HS-27A (cell line): ENCODE measurements at places on chromosomes 5 and 9.

GRCh38 chr5:150600616-150601490 is 39.6 kb upstream of the SYNPO start:
- DNase-seq: no peak

- DNase-seq: no peak
These were observed 122.2 kb downstream of the LHX2 start for GRCh38 chr9:124133727-124134126.

DNA sequence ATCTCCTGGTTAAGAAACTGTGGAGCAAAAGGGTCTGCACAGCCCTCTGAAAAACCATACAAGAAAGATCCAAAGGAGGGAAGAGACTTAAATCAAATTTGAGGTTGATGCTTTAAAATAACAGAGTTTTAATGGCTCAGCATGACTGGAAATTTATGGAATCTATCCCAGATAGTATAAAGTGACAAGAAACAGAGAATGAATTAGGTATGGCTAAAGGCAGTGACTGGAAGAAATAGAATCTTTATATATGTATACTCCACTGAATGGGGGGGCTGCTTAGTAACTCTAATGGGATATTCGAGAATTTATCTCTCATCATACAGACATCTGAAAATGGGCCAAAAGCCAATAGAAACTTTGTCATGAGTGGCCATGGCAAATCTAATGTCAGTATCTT is 17.6 kb upstream of the MOCS2 start:
- DNase-seq: no peak

DNA sequence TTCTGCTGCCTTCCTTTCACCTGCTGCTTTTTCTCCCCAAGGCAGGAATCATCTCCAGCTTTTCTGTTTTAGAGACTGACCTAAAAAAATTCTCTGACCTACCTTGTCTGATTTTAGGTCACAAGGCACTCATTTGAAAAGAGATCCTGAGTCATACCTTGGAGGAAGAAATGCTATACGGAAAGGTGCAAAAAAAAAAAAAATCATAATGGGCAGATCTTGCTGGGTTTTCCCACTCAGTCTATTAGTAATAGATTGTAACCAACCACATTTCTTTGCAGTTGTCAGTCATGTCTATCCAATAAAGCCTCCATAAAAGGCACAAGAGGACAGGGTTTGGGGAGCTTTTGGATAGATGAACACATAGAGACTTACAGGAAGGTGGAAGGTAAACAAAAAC is 70.0 kb downstream of the MTREX start:
- DNase-seq: no peak

GRCh38 chr5:3615217-3615616 is 19.6 kb downstream of the IRX1 start:
- no peak for DNase-seq

DNA sequence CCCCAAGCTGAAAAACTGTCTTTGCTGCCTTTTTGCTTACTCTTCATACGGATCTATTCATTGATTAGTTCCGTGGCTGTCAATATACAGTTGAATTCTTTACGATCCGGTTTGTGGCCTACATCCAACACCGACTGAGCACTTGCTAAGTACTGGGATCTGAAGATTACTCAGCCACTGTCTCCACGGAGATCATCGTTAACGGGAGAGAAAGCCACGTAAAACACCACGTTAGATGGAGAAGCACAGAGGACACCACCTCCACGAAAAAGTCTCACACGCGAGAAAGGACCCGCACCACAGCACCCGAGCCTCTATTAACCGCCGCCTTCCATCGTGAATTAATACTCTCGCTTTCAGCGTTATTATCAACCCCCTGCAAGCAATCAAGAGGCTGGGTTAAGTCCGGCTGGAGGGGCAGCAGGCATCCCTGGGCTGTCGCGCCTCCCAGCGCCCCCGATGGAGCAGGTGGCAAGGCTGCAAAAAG is 650 bp downstream of the ELP1 start:
- DNase-seq: peak; percentile 7

GRCh38 chr9:87519461-87519860 is 21.8 kb downstream of the DAPK1 start:
- DNase-seq: no peak

- DNase-seq: no peak
These were observed 106.9 kb upstream of the COL5A1 start for GRCh38 chr9:134534661-134535080.

DNA sequence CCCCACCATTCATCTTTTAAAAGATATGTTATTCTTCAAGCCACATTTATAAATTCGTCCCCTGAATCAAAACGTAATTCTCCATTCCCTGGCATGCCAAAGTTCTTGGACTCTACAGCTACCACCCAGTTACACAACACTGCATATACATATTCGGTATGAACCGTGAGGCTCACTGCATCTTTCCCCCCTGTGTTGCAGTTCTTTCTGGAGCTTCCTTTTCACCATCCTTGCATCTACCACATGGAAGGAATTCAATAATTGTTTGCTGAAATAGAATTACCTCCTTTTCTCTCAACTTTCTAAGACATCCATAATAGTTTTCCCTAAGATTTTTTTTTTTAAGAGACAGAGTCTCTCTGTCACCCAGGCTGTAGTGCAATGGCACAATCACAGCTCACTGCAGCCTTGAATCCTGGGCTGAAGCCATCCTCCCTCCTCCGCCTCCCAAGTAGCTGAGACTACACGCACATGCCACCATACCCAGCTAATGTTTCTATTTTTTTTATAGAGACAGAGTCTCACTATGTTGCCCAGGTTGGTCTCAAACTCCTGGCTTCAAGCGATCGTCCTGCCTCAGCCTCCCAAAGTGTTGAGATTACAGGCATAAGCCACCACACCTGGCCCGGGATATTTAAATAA is 3.3 kb downstream of the LPAR1 start:
- no peak for DNase-seq

- no peak for DNase-seq
These were observed 71.8 kb upstream of the TBC1D2 start for GRCh38 chr9:98327249-98327561.

GRCh38 chr5:155594270-155594669 is 580.7 kb downstream of the KIF4B start:
- DNase-seq: no peak

DNA sequence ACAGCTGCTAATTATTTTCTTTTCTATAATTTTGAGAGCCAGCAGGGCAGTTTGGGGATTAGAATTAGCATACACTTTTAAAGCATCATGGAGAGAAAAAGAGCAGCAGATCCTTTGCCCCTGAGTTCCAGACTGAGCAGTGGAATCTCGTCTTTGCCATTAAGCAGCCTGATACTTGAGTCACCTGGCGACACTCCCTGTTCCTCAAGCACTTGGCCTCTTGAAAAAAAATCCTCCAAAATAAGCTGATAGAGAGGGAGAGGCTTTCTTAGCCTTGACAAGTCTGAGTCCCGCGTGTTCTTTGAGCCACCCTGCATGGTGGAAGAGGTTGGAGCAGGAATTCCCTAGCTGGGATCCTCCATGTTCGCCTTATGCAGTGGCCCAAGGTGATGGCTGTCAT is 398.3 kb downstream of the IRX2 start:
- DNase-seq: no peak

- no peak for DNase-seq
These were observed 1097.8 kb upstream of the CDH18 start for GRCh38 chr5:21085791-21086190.

- no peak for DNase-seq
These were observed 1.5 kb downstream of the LTC4S start for GRCh38 chr5:179795049-179795862.

- no peak for DNase-seq
These were observed 7.0 kb downstream of the TBC1D9B start for GRCh38 chr5:179900711-179901110.

- DNase-seq: no peak
These were observed 124.1 kb upstream of the OTULINL start for GRCh38 chr5:14457476-14457875.

- DNase-seq: no peak
These were observed 30.4 kb downstream of the GLT6D1 start for GRCh38 chr9:135608999-135609317.

GRCh38 chr5:139470821-139471300 is at the start of gene SMIM33:
TSS of gene SMIM33 (plus strand) at chr5:139471004. CDS start at chr5:139471122, 118 bp downstream.
- DNase-seq: no peak

- no peak for DNase-seq
These were observed 456.0 kb downstream of the BNC2 start for GRCh38 chr9:16414451-16414850.

- no peak for DNase-seq
These were observed 1163.0 kb downstream of the TAF11L14 start for GRCh38 chr5:18797222-18797621.

- DNase-seq: no peak
These were observed at the start of gene SPINK1 for GRCh38 chr5:147831465-147831864. TSS of gene SPINK1 (minus strand) at chr5:147831671. CDS start at chr5:147831577, 94 bp downstream.

GRCh38 chr5:170121321-170121720 is 15.6 kb downstream of the FOXI1 start:
- DNase-seq: no peak

DNA sequence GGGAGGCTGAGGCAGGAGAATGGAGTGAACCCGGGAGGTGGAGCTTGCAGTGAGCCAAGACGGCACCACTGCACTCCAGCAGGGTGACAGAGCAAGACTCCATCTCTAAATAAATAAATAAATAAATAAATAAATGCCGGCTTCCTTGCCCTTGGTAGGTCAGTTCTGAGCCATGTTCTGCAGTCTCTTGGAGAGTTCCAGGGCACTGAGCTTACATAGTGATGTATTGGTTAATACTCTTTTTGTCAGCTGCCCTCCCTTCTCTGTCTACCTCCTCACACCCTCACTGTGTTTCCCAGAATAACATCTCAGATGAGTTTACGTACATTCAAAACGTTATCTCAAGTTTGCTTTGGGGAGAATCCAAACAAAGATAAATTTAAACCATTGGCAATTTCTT is 45.2 kb upstream of the FER start:
- DNase-seq: no peak

DNA sequence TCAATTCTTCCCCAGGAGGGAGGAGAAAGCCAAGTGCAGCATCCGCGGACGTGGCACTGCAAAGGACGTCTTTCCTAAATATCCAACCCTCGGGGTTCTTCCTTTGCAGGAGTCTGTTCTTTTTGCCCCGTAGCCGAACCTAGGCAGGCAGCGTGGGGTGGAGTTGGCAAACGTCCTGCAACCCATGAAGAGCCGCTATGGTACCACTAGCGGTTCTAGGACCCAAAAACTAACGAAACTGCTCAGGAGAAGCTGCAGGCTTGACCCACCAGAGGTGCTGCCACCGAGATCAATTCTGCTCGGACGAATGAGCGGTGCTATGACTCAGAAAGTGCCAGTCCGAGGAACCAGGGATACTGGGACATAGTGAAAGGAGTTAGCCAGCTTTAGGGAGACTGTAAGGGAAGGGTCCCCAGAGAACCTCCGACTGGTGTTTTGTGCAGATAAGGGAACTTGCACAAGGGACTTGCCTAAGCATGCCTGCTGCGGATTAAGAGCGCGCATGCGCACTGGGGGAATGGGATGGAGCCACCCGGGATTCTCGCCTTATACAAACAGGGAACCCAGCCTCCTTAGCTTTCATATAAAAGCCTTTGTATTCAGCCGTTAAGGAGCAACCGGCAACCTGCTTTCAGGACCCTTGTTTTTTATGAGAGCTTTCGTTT is 32.7 kb downstream of the ANXA2R start:
- DNase-seq: peak; percentile 84

DNA sequence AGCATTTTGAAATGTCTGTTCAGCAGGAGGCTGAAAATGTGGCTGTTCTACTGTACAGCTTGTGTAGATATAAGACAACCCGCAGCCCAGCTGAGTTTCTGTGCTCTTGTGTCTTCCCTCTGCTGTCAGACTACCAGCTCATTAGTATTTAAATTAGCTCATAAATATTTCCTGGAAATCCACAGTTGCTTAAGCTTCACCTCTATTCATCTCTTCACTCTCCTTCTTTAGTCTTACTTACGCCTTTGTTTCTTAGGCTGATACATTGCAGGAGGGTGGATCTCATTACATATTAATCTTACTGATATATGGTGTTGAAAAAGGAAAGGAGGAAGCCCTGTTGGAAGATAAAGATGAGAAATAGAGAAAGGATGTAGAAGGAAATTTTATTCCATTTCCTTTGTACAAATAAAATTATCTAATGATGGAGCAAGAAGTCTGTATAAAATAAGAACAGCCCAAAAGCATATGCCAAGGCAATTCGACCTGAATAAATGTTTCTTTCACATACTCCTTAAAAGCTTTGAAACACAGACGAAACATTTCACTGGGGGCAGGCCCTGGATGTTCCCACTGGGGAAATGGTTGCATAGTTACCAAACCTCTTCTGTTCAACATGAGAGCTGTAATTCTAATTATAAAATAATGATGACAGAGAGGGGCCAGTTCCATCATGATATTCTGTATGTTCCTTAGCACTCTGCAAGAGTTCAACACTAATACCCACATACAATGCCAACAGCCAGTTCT is 111.8 kb upstream of the APC start:
- DNase-seq: no peak

- DNase-seq: no peak
These were observed 86.3 kb upstream of the IER5L start for GRCh38 chr9:129264388-129264787.

- no peak for DNase-seq
These were observed 61.5 kb upstream of the SYNPO start for GRCh38 chr5:150578781-150579461.

DNA sequence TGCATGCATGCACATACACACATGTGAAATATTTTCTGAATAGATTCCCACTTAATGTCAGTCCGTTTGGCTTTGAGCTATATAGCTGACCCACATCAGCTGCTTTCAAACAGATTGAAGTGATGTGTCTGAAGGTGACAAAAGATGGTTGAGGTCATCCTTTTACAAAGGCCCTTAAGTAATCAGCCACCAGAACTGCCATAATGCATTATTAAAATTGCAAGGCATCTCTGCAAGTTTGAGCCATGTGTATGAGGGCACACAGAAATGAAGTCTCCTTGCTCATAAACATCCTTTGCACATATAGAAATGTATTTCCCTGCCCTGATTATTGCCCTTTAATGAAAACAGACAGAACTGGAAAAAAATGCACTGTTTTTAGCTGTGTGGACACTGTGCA is 1043.0 kb upstream of the C9orf72 start:
- DNase-seq: no peak

DNA sequence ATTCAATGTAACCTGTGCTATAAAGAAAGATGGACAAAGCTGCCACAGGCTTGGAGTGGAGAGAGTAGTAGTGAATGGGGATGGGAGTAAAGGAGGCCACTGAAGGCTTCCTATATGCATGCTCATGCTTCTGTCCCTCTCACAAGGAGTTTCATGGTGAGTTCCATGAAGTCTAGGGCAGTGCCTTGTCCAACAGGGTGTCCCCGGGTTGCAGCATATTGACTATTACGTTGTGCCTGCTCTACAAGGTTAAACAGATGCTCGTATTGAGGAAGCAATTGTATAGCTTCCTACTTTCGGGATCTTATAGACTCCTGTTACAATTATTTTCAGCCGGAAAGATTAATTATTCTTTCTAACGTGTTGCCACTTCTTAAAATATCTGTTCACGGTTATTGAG is 129.1 kb upstream of the PIK3R1 start:
- no peak for DNase-seq

DNA sequence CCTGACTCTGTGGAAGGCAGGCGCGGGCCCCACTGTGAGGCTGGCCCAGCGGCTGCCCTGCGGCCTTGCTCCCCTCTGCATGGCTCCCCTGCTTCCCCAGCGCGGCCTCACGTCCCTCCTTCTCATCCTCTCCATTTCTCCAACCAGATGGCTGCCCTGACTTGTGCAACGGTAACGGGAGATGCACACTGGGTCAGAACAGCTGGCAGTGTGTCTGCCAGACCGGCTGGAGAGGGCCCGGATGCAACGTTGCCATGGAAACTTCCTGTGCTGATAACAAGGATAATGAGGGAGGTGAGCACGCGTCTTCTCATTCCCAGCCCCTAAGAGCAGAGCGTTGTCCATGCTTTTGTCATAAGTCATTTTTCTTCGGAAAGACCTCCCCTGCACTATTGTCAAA is 129.0 kb upstream of the WWC1 start:
- DNase-seq: no peak

- no peak for DNase-seq
These were observed 3.2 kb downstream of the MACROH2A1 start for GRCh38 chr5:135395866-135396265.
